Activated CD4-positive, alpha-beta T cell treated with anti-CD3 and anti-CD28 coated beads, Interleukin-2, amount 50 U/mL, for 4 hours (primary cell): ENCODE measurements at places on chromosomes 12 and 14.

GRCh38 chr12:98262902-98263301 lies 252.5 kb upstream of the TMPO start:
- DNase-seq = no peak

DNA sequence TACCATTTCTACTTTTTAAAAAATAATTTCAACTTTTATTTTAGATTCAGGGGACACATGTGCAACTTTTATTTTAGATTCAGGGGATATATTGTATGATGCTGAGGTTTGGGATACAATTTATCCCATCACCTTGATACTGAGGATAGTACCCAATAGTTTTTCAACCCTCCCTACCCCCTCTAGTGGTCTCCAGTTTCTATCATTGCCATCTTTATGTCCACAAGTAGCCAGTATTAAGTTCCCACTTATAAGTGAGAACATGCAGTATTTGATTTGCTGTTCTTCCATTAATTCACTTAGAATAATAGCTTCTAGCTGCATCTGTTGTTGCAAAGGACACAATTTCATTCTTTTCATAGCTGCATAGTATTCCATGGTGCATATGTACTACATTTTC lies 162.5 kb downstream of the ANKS1B start:
- no peak for DNase-seq

DNA sequence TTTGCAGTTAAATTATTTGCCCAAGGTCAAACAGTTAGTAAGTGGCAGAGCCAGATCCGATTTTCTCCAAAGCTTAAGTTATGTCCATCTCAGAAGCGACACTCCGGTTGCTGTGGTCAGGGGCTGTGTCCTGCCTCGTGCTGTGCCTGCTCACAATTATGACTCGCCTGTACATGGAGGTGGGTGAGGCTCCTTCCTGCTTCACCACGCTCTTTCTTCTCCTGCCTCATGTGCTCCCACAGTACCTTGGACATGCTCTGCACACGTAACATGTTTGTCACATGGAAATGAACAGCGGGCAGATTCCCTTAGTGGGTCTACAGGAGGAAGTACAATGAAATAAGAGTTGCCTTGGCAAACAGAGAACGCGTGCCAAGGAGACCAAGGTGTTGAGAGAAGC lies 62.2 kb upstream of the CCND2 start:
- no peak for DNase-seq

- no peak for DNase-seq
Observed at GRCh38 chr12:1083151-1083888, 92.3 kb downstream of the ERC1 start.

DNA sequence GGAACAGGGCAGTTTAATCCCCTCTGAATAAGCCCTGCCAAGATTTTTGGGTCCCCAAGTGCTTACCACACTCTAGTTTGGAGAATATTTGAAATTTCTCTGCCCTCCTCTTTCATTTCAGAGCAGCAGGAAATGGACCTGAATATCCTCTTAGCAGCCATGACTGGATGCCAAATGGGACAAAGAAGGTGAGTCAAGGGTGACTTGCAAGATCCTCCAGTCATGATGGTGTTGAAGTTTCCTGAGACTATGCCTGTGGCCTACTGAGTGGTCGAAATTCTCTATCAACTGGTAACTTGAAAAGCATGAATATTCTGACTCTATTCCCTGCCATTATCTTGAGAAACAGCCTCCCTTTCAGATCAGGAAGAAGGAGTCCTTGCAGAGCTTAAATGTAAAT lies 1674.7 kb upstream of the SEL1L start:
- DNase-seq = no peak

DNA sequence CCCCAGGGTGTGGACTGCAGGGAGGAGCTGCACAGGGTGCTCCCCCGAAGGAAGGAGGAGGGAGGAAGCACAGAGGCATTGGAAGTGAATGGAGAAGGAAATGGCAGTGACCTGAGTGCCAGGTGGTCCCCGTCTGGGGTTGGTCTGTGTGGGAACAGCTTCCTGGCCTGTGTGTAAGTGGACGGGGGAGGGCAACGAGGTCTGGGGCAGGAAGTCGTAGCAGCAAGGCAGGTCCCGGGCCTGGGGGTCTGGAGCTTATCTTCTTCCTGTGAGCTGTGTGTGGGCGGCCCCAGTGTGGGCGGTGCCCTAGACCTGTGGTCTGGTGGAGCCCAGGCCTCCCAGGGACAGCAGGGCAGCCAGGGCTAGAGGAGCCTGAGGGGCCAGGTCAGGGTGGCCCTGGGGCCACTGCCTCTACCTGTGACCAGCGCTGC lies 382.1 kb downstream of the TMEM121 start:
- no peak for DNase-seq

DNA sequence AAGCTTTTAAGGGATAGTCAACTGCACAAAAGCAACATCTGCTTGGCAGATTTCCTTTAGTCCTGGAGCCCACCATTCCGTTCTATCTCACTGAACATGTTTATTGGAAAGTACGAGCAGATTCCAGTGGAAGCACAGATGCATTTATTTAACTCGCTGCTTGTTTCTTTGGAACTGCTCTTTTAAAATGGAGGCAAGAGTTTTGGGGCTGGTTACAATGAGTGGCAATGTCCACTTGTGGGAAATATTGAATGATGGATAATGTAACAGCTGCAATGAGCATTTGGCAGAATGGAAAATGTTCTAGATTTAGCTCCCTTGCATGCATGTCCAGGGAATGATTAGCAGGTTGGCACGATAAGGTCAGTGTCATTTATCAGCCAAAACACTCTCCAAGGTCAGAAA lies 163.0 kb downstream of the ATP23 start:
- DNase-seq = no peak

GRCh38 chr12:30257618-30258017 lies 438.1 kb downstream of the IPO8 start:
- DNase-seq = no peak

- no peak for DNase-seq
Observed at GRCh38 chr14:24285351-24285750, 14.0 kb upstream of the RABGGTA start.

DNA sequence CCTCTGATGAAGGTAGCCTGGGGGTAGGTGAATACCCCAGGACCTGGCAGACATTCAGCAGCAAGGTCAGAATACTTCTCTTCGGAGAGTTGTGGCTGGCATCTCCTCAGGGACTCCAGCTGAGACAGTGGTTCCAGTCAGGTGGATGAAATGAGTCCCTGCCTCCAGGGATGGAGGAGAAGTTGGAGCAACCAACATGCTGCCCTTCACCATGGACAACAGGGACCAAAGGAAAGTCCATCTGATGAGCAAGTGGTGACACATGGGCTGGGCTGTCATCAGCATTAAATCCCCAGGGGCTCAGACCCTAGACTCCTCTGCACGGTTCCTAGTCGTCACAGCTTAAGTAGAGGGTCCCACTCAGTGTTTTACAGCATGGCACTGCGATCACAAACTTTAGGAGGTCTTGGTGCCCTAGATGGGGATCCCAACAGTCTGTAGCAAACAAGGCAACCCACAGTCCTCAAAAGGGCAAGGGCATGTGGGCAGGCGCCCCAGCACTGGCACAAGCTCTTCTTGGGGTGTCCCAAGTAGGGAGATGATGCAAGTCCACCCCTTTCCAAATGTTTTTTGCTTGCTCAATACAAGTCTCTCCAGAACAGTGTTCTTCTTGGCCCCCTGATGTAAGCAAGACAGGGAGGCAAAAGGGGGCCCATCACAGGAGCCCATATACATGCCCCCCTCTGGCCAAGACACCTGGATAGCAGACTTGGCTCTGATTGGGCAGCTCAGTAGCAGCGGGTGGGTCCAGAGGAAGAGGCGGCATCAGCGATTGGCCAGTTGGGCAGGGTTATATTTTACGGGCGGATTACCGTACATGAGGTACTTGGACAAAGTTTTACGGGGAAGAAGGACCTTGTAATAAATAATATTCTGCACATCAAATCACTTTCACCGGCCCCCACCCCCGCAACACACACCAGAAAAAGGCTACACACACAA lies 10.8 kb upstream of the CDH24 start:
- DNase-seq = no peak

DNA sequence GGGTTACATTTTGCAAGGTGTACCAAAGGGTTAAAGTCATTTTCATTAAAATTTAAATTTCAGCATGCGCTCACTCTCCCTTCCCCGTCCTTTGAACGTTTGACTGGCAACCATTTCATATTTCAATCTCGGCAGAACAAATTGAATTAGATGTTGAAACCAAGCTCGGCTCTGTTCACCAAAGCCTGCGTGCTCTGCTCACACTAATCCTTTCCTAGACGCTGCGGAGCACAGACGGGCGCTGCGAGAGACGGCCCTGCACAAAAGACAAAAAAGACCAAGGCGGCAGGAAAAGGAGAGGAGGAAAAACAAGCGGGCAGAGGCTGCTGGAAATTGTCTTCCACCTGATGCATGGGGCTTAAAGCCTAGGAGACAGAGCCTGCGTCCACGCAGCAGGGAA lies 149.3 kb downstream of the RBM19 start:
- no peak for DNase-seq

GRCh38 chr14:98711453-98711852 lies 560.5 kb downstream of the BCL11B start:
- DNase-seq = no peak

DNA sequence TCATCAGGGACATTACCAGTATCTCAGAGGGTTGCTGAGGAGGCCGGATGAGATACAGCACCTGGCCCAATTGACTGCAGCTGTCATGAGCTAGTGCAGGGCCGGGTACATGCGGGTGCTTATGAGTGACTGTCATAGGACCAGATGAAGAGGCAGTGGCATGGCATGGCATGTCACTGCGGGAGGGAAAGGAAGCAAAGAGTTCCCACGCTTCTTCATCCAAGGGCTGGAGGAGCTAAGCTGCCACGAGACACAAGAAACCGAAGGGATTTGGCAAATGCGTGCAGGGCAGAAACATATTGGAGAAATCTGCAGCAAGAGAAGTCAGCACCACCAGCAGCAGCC lies 10.7 kb upstream of the GPX2 start:
- no peak for DNase-seq

- DNase-seq = no peak
Observed at GRCh38 chr12:94792693-94793092, 142.3 kb upstream of the TMCC3 start.

- no peak for DNase-seq
Observed at GRCh38 chr12:96919510-96920210, 12.6 kb downstream of the NEDD1 start.

- no peak for DNase-seq
Observed at GRCh38 chr14:23432102-23432925, 3.1 kb downstream of the MYH7 start.

GRCh38 chr14:53814392-53814791 lies 142.2 kb downstream of the BMP4 start:
- DNase-seq = no peak

- DNase-seq = peak; percentile 23
Observed at GRCh38 chr12:89162589-89163261, 189.6 kb downstream of the DUSP6 start.

- no peak for DNase-seq
Observed at GRCh38 chr14:75523771-75524171, 1.5 kb downstream of the BATF start.

GRCh38 chr12:11758510-11759493 lies 109.3 kb downstream of the ETV6 start:
- no peak for DNase-seq

GRCh38 chr14:35385042-35385839 lies 19.3 kb downstream of the NFKBIA start:
- no peak for DNase-seq

GRCh38 chr14:102164241-102164641 lies 24.5 kb downstream of the WDR20 start:
- no peak for DNase-seq

DNA sequence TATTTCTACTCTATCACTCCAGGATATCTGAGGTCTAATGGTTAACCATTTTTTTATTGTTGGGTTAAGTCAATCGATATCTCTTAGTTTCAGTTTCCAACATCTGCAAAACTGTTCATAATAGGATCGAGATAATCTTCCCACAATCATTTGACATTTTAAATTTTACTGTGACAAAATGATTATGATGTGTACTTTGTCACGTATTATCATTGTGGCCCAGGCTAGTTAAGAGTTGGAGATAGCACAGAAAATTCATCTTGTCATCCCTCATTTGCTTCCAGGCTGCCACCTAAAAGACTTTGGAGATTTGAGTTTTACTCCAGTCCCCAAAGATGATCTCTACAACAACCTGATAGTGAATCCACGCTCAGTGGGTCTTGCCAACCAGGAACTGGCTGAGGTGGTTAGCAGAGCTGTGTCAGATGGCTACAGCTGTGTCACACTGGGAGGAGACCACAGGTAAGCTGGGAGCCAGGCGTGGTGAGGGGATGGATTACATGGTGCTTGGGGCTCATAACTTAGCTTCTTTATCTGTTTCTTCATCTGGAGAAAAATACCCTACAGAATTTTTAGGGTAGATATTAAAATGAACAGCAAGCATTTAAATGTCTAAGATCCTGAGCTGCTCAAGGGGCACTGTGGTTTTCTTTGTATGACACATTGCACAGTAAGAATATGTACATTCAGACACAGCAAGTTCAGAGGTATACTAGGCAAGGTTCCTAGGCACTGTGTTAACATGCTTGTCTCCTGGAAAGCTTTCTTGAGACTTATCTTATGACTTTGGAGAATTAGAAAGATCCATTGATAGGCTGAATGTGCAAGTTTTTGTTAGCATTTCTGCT lies 22.4 kb downstream of the ARG2 start:
- DNase-seq = no peak

- DNase-seq = no peak
Observed at GRCh38 chr14:52733824-52734223, 3.9 kb downstream of the STYX start.

DNA sequence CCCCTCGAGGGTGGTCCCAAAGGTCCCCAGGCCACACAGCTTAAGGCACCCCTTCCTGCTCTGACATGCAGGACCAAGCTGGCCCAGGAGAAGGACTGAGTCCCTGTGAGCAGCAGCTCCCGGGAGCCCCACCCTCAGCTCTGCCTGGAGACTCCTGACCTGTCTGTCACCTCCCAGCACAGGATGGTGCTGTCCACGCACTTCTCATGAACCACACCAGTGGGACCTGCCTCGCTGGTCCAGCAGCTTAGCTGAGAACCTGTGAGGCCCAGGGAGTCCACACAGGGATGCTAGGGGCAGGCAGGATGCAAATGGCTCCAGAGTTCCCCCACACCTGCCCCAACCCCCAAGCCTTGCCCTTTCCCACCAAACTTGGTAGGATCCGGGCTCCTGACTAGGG lies 27.7 kb downstream of the CCDC85C start:
- no peak for DNase-seq

GRCh38 chr12:6872073-6873048 lies 742 bp downstream of the SPSB2 start:
- peak; percentile 78 for DNase-seq
